ENCODE measurements at places on chromosomes 4 and X. TPM values are rescaled to one million over a fixed set of nuclear protein-coding genes. Genes with fewer than 3 reads are reported as not detected.

GRCh38 chr4:81494031-81494431 lies 22.3 kb upstream of the RASGEF1B start:
- DNase-seq: no peak

GRCh38 chr4:183834252-183834651 lies 70.9 kb upstream of the STOX2 start:
- DNase-seq: no peak

DNA sequence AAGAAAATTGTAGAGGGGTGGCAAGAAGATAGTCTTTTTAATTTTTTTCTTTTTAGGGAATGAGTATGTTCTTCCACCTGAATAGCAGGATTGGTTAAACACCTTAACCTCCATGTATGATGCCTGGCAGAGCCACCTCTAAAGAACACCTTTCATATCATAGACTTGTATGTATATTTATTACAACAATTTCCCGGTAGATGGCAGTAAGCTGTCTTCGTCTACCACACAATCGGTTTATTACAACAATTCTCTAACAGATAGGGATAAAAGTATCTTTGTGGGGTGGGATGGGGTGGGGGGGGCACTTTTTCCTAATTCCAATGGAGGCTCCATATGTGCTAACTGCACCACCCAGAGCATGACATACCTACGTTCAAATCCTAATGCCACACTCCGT lies 255.5 kb downstream of the LDB2 start:
- DNase-seq: no peak

The GYPA gene
- not detected for total RNA-seq

The HGFAC gene
- total RNA-seq: 0.80 TPM

- DNase-seq: no peak
Measured at GRCh38 chr4:147741190-147741788, 9.4 kb downstream of the ARHGAP10 start.

DNA sequence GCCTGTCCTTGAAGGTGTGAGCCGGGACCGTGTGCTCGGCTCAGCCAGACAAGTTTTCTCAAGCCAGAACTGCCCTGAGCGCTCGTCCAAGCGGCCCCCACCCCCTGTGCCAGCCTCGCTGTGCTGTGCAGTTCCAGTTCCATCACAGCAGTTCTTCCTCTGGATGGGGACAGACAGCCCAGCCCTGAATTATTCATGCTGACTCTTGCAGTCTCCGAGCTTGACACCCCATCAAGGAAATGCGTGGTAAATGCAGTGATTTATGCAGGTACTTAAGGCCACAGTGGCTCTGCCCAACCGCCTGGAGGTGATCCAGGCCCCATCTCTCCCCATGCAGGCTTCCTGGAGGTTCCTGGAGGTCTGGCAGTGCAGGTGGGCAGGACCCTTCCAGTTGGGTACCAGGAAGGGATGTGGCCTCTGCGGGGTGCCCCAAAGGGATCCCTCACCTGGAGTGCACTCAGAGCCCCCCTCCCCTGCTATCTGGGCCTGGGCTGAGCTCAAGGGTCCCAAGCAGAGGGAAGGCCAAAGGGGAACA lies 44.8 kb upstream of the HMX1 start:
- DNase-seq: no peak

DNA sequence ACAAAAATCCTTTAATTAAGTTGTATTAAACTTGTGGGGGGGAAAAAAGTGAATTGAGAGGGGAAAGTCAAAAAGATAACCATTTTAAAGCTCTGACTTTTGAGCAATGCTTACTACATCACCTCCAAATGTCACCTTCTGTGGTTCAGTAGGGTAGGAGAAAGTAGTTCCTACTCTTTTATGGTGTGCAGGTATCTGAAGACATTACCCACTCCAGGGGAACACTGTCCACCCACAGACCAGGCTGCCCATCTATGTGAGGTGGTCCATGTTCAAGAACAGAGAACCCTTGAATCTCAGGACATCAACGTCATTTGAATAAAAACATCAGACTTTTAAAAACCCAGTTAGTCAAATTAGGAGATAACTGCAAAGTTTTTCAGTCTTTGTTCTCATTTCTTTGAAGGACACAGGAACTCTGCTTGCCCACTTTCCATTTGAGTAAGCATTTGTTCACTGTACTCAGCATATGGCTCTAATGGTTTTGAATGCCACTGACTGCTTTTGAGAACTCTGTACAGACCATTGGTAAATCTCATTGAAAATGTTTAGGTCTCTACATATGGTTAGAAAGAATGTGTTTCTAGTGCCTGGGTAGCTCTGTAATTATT lies 18.4 kb downstream of the NMU start:
- DNase-seq: no peak

- no peak for DNase-seq
Measured at GRCh38 chr4:10285028-10285427, 168.4 kb upstream of the WDR1 start.

GRCh38 chr4:145248971-145249370 lies 68.6 kb upstream of the OTUD4 start:
- DNase-seq: no peak

DNA sequence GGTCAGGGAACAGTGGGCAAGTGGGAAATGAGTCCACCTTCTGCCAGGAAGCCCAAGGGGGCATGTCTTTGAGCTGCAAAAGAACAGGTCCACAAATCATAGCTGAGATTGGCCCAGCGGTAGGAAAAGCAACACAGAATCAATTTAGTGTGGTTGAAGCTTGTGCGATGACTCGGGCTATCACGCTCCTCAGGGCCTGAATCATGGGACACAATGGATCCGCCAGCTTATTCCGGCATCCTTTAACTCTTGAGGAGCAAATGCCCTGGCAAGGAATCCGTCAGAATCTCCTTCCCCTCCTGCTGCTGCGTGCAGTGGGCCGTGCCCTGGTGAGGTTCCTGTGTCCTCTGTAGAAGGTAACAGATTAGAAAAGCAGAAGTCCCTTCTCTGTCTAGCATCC lies 98.0 kb downstream of the RELL1 start:
- no peak for DNase-seq

DNA sequence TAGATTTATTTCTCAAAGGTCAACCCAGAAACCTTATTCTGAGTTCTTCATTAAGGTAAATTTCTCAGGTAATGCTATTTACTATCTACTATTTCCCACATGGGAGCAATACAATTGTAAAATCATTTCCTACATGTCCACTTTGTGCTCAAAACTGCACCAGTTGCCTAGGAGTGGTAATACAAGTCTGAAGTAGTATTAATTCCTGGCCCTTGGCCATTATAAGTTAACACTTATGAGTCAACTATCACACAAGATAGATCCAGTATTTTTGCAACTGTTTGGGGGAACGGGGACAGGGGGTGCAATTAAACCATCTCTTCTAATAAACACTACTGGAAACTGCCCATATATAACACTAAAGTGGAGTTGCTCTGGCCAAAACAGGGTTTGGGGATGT lies 48.9 kb downstream of the ACSL4 start:
- no peak for DNase-seq

GRCh38 chr4:20386906-20387305 lies 135.2 kb downstream of the SLIT2 start:
- DNase-seq: no peak

DNA sequence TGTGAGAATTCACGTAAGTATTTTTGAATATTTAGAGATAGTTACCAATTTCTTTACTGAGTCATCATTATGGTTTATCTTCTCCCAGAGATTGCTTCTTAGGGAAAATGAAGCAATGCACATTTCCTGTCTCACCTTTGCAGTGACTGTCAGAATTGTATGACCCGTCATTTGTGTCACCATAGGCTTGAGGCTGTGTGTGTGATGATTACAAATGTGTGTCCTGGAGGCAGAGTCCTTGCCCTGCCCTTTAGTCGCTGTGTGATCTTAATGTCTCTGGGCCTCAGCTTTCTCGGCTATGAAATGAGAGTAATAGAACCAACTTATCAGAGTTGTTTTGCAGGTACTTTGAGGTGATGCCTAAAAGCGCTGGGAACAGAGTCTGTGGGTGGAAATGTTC lies 13.9 kb downstream of the HCCS start:
- DNase-seq: no peak
